NCI-H1092 (cell line): ENCODE measurements at places on chromosomes 2 and 18.

DNA sequence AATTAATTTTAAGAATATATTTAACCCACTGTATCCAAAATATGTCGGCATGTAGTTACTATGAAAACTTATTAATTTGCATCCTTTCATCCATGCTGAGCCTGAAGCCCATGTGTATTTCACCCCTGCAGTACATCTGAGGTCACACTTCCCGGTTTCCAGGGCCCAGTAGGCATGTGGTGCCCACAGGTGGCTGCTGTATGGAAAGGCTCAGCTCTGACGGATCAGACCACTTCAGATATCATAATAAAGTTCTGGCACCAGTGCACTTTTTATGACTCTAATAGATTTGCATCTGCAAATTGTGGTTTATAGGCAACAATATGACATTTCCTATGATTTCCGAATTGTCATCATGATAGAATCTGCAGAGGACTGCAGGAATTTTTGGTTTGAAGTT is 22.5 kb downstream of the SH3RF3 start:
- DNase-seq, result peak; percentile 14

- DNase-seq, result no peak
These were observed 530.3 kb upstream of the MEX3C start for GRCh38 chr18:51727780-51728179.

- no peak for DNase-seq
These were observed 99.3 kb upstream of the TMEM18 start for GRCh38 chr2:776487-776886.

GRCh38 chr18:14974576-14974975 is 226.6 kb downstream of the ANKRD30B start:
- no peak for DNase-seq

DNA sequence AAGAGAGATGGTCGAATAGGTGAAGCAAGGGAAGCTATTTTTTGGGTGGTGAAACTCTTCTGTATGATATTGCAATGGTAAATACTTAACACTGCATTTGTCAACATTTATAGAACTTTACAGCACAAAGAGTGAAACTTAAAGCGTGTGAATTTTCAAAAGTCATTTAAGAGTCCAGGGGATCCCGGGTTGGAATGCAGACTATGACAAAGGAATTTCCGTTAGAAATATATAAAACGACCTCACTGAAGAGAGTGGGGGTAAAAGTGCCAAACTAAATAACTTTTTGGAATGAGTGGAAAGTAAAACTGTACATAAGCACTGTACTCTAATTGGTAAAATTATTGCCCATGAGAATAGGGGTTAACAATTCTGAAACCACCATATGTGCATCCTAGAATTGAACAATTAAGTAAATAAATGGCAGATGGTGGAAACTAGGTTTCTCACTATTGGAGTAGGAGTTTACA is 191.0 kb upstream of the FN1 start:
- no peak for DNase-seq

GRCh38 chr18:75350857-75351256 is 76.6 kb downstream of the SMIM21 start:
- DNase-seq, result no peak

- DNase-seq, result no peak
These were observed 32.9 kb downstream of the TPRKB start for GRCh38 chr2:73704285-73704684.

GRCh38 chr2:157173740-157174184 is 83.7 kb upstream of the GALNT5 start:
- no peak for DNase-seq
